NCI-H774 (cell line): ENCODE measurements at places on chromosomes 5 and 9.

- DNase-seq: no peak
These were observed 8.3 kb downstream of the LPCAT1 start for GRCh38 chr5:1515311-1515920.

GRCh38 chr9:99720455-99721050, 101.1 kb upstream of the NR4A3 start:
- no peak for DNase-seq

DNA sequence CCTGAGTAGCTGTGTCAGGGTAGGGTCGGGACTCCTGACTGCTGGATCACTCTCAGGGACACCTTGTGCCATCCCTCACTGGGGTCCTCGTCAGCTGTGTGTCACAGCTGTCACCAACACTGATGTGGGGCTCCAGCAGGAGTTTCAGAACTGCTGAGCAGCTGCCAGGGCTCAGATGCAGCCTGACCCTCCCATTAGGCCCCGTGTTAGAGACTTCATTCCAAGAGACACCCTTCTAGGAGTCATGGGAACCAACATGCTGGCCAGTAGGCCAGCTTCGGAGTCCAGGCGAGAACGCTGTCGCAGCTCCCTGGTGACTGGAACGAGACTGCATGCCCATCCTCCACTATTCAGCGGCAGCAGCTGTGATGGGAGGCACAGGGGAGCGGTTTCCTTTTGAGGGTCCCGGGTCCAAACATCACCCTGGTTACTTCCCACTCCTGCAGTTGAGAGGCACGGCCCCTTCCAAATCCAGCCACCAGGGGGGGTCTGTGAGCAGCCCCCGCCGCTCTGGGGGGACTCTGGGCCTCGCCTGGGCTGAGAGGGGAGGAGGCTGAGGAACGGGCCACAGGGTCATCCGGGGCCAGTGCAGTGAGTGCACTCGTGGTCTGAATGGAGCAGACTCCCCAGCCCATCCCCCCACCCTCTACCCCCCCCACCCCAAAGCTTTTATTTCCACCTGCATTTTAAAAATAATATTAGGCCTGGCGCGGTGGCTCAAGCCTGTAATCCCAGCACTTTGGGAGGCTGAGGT, 12.6 kb upstream of the TCF7 start:
- peak; percentile 11 for DNase-seq

- no peak for DNase-seq
These were observed 66.7 kb downstream of the TRIO start for GRCh38 chr5:14209836-14210235.
